Nucleus accumbens (tissue), 56 donors: ENCODE measurements at places on chromosomes 12 and 14.

GRCh38 chr12:457676-458075, 2.1 kb upstream of the B4GALNT3 start:
- DNase-seq, result no peak

DNA sequence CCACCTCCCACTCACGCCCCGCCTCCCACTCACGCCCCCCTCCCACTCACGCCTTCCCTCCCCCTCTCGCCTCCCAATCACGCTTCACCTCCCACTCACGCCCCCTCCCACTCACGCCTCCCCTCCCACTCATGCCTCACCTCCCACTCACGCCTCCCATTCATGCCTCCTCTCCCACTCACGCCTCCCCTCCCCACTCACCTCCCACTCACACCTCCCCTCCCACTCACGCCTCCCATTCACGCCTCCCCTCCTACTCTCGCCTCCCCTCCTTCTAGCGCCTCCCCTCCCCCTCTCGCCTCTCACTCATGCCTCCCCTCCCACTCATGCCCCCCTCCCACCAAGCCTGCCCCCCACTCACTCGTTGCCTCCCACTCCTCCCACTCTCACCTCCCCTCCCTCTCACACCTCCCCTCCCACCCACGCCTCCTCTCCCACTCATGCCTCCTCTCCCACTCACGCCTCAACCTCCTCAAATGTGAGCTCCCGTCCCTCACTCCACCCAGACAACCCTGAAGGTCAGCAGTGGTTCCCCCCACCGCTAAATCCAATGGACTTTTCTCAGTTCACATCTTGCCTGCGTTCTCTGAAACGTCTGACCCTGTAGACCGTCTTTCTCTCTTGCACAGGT, 39.8 kb downstream of the TMEM63C start:
- DNase-seq, result no peak

- no peak for DNase-seq
Measured at GRCh38 chr12:34297790-34298164, 275.5 kb downstream of the ALG10 start.

GRCh38 chr14:95490727-95491451, 25.6 kb downstream of the SYNE3 start:
- DNase-seq, result no peak

GRCh38 chr12:5723071-5723470, 222.0 kb downstream of the ANO2 start:
- DNase-seq, result no peak
